ENCODE measurements at places on chromosomes 11 and 22.

GRCh38 chr11:117702946-117703598 is 93.9 kb downstream of the DSCAML1 start:
- DNase-seq, result no peak

DNA sequence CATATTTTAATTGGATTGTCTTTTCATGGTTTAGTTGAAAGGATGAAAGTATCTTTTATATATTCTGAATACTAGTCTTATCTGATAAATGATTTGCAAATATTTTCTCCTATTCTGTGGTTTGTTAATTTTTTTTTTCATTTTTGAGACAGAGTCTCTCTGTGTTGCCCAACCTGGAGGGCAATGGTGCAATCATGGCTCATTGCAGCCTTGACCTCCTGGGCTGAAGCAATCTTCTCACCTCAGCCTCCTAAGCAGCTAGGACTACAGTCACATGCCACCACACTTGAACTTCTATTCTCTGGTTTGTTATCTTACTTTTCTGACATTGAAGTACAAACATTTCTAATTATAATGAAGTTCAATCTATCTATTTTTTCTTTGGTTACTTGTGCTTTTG is 30.0 kb upstream of the FAR1 start:
- no peak for DNase-seq

DNA sequence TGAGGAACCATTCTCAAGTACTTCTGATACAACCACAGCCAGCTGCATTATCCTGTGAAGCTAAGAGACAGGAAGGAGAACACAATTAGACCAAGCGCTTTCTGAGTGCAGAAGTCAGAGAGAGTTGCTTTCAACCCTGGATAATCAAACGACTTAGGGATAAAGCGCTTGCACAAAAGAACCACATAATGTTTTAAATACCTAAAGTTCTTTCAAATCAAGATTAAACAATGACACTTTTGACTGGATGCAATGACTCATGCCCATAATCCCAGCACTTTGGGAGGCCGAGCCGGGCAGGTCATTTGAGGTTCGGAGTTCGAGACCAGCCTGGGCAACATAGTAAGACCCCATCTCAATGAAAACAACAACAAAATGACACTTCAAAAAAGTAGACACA is 145.1 kb downstream of the SWAP70 start:
- no peak for DNase-seq

DNA sequence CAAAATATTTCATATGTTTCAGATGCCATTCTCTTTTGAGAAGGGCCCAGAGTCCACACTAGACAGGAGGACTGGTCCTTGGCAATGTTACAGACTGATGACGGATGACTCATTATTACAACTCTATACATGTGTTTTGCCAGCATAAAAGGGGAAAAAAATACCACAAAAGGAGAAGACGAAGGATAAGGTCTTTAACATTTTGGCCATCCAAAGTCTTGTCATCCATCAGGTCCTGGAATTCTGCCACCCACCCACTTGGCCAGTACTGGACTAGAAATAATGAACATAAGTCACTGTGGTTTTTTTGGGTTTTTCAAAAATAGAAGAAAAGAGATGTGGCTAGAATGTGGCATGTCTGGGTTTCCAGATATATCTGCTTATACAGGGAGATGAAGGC is 57.7 kb upstream of the BDNF start:
- no peak for DNase-seq

GRCh38 chr11:46761807-46762206 is 42.8 kb downstream of the F2 start:
- DNase-seq, result no peak

DNA sequence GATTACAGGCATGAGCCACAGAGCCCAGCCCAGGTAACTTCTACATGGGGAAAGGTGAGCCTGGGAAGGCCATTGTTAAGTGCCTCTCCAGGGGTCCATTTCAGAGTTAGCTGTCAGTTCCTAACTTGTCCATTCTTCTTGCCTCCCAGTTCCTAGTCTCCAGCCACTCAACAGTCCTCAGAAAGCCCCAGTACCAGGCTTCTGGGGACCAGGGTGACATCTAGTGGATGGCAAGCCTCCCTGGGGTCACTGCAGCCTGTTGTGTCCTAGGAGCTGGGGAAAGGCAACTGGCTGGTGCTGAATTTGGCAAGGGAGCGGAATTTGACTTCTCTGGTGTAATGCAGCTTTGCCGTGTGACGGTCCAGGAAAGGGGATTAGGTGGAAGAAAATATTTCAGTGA is 2.1 kb downstream of the LGALS12 start:
- no peak for DNase-seq

DNA sequence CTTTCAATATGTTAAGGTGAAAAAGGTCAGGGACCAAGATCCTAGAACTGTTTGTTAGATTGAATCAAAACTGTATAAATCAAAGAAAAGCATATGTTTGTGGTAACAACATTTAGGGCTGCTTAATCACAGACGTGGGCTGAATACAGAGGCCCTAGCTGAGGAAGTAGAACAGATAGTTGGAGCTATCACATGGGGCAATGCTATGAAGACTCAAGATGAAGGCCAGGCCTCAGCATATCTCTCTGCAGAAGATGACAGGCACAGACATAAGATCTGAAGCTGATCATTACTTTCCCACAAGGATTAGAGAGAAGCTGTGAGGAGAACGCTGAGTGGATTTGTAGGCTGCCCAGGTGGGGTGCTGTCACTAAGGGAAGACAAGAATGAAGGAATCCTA is 158.6 kb upstream of the CARD18 start:
- DNase-seq, result no peak
